ENCODE measurements at places on chromosomes 16 and 17.

GRCh38 chr17:79862771-79863440 is 23.7 kb upstream of the CBX4 start:
- no peak for DNase-seq

GRCh38 chr16:66434619-66435430 is 7.7 kb downstream of the BEAN1 start:
- no peak for DNase-seq

DNA sequence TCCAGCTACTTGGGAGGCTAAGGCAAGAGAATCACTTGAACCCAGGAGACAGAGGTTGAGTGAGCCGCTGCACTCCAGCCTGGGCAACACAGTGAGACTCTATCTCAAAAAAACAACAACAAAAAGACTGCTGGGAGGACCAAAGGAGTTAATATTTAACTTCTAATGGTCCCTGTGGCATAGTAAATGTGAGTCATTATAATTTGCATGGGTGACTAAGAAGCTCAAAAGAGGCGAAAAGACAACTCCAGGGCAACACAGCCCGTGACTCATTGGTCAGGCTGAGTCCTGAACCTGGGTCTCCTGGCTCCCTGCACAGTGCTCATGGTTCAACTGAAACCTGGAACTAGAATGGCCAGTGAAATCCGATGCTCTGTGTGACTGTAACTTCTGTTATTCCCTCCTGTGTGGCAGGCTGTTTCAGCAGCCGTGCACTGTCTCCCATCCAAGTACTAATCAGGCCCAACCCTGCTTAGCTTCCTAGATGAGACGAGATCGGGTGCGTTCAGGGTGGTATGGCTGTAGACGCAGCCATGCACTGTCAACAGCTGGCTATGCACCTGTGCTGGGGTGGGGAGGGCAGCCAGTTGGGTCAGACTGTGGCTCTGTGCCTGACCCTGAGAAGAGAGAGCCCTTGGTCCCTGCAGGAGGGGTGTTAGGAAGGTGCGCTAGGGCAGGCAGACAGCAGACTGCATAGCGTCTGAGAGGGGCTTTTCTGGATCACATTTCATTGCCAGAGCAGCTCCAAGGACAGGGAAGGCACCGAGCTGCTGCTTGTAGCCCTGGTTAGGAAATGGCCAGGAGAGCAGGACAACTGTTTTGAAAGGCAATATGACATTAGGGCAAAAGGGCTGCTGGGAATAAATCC is 14.5 kb upstream of the GPRC5C start:
- DNase-seq, result no peak

GRCh38 chr16:79909571-79909970 is 309.0 kb upstream of the MAF start:
- DNase-seq, result no peak

DNA sequence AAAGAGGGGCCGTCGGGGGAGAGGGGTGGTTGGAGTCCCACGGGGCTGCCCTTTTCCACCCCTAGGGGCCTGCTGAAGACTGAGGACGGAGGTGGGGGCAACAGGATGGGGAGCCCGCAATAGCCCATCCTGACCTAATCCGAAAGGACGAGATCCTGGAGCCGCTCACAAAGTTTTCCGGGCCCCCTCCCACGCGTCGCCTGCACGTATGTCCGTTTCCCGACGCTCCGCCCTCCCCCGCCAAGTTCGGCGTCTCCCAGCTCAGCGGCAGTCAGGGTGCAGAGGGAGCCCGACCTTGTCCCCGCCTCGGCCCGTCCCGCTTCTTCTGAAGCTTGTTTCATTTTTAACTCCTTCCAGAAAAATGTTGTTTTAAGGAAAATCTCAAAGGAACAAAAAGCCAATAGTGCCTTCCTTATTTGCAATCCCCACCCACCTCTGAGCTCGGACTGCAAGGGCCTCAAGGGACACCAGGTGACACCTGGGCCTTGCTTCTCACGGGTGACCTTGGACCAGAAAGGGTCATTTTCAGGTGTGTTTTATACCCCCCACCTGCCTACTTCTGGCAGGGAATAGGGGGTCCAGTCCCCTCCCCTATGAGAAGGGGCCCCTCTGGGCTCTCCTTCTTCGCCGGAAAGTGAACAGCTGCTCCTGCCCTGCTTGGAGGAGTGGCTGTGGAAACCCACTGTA is 3.4 kb upstream of the ZNF423 start:
- no peak for DNase-seq

- no peak for DNase-seq
Measured at GRCh38 chr16:62079236-62079635, 43.0 kb upstream of the CDH8 start.

GRCh38 chr16:20871258-20871657 is 28.9 kb downstream of the DCUN1D3 start:
- no peak for DNase-seq

DNA sequence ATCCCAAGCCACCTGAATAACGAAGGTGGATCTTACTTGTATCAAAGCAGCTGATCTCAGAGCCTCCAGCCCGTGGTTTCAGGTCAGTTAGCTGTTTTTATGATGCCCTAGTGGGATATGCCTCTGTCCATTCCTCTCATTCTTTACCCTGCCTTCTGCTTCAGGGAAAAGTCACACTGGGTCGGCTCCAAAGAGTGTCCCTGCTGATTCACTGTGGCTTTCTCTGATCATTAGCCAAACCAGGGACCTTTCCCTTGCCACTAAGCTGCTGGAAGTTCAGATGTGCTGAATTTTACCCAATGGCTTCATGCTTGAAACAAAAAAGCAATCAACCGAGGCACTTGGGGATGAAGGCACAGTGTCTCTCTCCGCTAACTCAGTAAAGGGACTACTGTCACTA is 170.2 kb upstream of the SALL1 start:
- DNase-seq, result no peak

- DNase-seq, result no peak
Measured at GRCh38 chr16:24440306-24440705, 99.1 kb upstream of the RBBP6 start.

- no peak for DNase-seq
Measured at GRCh38 chr17:50425682-50426471, at the start of gene ACSF2. Gene ACSF2 (plus strand): TSS chr17:50426218. CDS start chr17:50426262, 44 bp downstream.

GRCh38 chr16:75116081-75116910 is at the start of gene LDHD:
Gene LDHD (minus strand): TSS chr16:75116780. CDS start chr16:75116720, 60 bp downstream.
- no peak for DNase-seq

- DNase-seq, result peak; percentile 72
Measured at GRCh38 chr16:72857834-72858664, 189.9 kb downstream of the ZFHX3 start.

DNA sequence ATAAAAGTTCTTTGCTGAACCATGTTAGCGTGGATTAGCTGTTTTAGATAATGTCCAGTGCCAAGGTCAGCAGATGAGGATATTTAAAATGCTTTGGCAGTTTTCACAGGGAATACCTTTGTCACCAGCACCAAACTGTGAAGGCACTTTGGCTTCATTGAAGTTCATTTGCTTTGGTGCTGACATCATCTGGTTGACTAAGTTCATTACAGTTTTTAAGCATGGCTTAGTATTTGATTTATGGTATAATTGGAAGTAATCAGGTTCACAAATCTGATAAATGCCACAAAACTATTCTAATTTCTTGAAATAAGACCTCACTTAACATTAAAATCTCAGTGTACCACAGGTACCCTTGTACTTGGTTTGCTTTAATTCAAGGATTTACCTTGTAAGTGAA is 4.3 kb downstream of the GID4 start:
- no peak for DNase-seq

- no peak for DNase-seq
Measured at GRCh38 chr16:11563493-11564040, 23.2 kb downstream of the LITAF start.

- DNase-seq, result no peak
Measured at GRCh38 chr16:31464781-31465260, 5.5 kb downstream of the ARMC5 start.

GRCh38 chr16:50862818-50863643 is 121.1 kb downstream of the CYLD start:
- no peak for DNase-seq

DNA sequence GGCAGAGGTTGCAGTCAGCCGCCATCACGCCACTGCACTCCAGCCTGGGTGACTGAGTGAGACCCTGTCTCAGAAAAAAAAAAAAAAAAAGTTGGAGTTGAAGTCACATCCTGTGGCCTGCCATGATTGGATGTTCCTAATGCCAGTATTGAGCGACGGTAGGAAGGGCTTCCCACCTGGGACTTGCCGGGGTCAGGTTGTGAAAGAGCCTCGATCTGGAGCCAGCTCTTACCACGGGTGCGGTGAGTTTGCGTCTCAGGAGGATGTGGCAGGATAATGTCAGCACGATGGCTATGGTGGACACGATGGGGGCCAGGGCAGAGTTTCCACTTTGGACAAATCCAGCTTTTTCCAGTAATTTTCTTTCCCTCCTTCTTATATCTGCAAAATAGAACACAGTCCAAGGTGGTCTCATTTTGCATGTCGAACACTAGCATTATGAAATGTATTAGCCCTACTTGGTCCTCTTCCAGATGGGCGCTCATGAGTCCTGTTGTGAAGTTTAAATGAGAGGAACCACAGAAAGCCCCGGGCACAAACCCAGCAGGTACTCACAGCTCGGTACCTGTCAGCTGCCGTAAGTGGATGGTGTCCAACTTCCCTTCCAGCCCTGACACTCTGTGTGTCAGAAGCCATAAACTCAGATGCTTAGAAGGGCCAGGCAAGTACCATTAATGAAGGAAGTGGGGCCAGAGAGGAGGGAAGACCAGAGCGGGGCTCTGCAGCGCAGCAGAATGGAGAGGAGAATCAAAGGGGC is 22.2 kb downstream of the ABCC12 start:
- DNase-seq, result no peak

GRCh38 chr17:77755410-77755963 is 203.0 kb upstream of the TNRC6C start:
- no peak for DNase-seq

DNA sequence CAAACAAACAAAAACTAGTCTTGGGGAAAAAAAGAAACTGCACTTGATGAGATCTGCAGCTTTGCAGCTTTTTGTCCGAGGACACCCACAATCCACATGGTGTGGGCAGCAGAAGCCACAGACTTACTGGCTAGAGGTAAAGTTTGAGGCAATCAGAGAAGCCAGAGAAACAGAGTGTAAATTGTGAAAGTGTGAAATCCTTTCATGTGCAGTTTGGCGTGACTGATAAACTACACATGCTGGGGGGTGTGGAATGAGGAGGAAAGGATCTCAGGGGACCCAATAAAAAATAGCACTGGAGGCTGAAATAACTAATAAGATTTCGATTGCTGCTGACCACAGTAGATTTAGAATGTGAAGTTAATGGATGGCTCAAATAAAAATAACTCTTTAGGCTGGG is 42.4 kb upstream of the HOXB13 start:
- no peak for DNase-seq

GRCh38 chr16:67966549-67967182 is 1.8 kb downstream of the SLC12A4 start:
- no peak for DNase-seq

- no peak for DNase-seq
Measured at GRCh38 chr16:60991886-60992285, 1044.4 kb downstream of the CDH8 start.

GRCh38 chr17:45221081-45222013 is at the start of gene FMNL1:
Gene FMNL1 (plus strand): TSS chr17:45221885. CDS start chr17:45222125, 240 bp downstream.
- no peak for DNase-seq

DNA sequence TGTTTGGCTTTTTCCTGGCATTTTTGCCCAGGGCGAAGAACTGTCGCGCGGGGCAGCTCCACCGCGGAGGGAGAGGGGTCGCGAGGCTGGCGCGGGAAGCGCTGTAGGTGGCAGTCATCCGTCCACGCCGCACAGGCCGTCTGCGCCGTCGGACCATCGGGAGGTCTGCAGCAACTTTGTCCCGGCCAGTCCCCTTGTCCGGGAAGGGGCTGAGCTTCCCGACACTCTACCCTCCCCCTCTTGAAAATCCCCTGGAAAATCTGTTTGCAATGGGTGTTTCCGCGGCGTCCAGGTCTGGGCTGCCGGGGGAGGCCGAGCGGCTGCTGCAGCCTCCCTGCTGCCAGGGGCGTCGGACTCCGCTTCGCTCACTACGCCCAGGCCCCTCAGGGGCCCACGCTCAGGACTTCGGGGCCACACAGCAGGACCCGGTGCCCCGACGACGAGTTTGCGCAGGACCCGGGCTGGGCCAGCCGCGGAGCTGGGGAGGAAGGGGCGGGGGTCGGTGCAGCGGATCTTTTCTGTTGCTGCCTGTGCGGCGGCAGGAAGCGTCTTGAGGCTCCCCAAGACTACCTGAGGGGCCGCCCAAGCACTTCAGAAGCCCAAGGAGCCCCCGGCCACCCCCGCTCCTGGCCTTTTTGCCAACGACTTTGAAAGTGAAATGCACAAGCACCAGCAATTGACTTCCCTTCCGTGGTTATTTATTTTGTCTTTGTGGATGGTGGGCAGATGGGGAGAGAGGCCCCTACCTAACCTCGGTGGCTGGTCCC is 2.3 kb upstream of the CBX4 start:
- no peak for DNase-seq

GRCh38 chr17:8740486-8740885 is 4.2 kb downstream of the CCDC42 start:
- no peak for DNase-seq

- DNase-seq, result no peak
Measured at GRCh38 chr17:33983824-33984574, 271.1 kb upstream of the CCL2 start.

GRCh38 chr16:67339453-67339852 is 12.8 kb downstream of the LRRC36 start:
- DNase-seq, result no peak

- DNase-seq, result no peak
Measured at GRCh38 chr16:85648070-85648714, 35.1 kb downstream of the GSE1 start.

DNA sequence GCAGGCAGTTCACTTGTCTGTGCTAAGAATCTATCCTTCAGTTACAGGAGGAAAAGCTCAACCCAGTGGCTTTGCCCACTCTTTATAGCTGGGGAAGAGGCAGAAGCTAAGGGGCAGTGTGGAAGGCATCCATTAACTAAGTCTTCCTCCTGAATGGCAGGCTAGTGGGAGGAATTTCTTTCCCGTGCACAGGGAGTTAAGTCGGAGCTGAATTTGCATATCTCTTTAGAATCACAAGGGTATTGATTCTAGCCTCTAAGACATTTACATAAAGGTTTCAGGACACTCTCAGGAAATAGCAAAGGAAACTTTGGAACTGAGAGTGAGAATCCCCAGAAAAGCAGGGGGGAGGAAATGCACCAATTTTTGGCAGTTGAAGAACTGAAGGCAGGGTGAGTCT is 245.6 kb downstream of the CA10 start:
- no peak for DNase-seq

DNA sequence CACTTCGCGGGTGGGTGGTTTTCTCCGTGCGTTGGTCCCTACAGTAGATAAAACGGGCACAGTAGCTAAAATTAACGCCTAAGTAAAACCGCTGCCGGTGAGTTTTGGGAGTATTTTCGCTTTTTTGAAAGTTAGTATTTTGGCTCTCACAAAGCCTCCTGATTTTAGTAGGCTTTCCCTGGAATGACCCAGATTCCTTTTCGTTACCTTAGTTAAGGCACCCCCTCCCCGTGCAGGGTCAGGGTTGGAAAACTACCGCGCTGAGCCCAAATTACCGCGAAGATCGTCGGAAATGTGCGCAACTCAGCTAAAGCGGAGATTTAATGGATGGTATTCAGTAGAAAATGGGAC is 28.3 kb upstream of the ST6GALNAC1 start:
- DNase-seq, result no peak

DNA sequence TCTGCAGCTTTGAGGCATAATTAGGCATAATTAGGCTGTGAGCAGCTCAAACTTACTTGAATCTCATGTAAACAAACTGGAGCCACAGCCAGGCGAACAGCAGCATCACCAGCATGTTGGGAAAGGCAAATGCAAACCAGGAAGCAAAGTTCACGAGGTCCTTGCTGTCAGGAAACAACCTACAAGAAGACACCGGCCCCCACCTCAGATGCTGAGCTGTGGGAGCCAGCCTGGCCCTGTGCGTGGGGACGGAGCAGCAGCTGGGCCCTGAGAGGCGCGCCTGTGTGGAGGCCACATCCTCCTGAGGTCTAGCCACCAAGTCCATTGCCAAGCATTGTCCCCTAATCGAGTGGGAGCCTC is 12.2 kb downstream of the SLC13A5 start:
- DNase-seq, result no peak

Data from NCI-H446 treated with DMSO at 0.1 percent for 48 hours (cell line).